ENCODE measurements at places on chromosomes 2 and 18.

DNA sequence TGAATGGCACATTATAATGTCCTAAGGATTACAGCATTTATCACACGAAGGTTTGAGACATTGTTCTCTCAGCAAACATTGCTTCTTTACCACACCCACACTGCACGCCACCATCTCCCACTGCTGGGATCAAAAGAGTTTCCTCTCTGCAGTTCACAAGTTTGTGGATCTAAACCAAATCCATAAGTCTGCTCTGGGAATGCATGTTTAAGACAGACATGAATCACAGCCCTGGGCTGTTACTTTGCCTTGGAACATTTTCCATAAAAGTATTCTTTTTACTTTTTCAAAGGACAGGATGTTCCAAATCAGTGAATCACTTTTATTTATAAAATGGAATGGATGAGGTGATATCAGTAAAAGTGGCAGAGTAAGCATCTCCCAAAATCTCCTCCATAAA, 36.1 kb downstream of the STPG4 start:
- DNase-seq: no peak

GRCh38 chr18:62637807-62638687, 77.3 kb upstream of the PHLPP1 start:
- DNase-seq: peak; percentile 51

DNA sequence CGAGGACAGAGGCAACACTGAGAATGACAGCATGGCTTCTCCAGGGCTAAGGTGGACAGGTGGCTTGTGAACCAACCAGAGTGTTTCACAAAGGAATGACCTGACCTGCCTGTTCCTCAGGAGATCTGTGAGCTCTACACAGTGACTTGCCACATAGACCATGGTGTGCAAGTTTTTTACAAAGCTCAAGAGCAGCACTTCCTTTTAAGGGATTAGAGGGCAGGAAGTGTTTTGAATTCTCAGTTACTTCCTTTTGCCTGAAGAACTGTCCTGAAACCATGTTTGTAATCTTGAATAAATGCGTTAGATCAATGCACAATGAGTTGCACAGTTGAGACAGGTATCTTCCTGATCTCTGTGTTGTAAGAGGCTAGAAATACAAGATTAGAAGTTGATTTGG, 421.9 kb downstream of the THSD7B start:
- DNase-seq: no peak

DNA sequence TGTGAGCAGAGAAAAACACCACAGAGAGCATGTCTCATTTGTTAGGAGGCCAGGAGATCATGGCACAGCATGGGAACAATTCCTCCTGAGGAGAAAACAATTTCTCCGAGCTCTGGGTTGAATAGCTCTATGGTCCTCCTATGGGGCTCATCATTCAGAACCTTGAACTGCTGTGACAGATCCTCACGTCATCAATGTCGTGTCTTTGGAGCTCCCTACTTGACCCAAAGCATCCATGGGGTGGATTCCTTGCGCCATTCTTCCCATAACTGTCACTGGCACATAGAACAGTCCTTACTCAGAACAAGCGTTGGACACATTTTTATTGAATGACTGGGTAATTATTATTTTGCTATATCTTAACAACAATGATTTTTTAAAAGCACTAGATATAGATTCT, 15.8 kb upstream of the TCF4 start:
- no peak for DNase-seq

GRCh38 chr2:1162768-1163584, 212.3 kb downstream of the SNTG2 start:
- DNase-seq: no peak

DNA sequence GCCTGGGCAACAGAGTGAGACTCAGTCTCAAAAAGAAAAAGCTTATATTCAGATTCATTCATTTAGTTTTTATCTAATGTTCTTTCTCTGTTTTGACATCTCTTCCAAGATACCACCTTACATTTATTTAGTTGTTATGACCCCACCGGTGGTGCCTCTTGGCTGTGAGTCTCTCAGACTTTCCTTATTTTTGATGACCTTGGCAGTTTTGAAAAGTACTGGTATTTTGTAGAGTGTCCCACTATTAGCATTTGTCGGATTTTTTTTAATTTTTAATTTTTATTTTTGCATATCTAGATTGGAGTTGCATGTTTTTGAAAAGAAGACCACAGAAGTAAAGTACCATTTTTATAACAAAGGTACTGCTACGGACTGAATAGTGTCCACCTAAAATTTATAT, 351.7 kb upstream of the KYNU start:
- DNase-seq: no peak

DNA sequence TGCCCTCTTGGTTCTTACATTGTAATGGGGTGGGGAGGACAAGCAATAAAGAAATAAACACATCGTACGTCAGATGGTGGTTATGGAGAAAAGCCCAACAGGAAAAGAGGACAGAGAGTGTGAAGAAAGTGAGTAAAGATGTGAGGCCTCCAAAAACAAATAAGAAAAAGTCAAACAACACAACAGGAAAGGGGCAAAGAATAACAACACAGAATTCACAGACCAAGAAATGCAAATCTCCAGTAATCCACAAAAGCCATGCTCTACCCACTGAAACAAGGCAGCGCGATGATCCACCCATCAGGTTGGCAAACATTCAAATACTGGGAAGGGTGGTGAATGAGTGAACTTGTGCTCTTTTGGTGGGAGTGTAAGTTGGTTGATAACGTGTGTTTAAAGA, 16.7 kb upstream of the DUSP2 start:
- no peak for DNase-seq

GRCh38 chr2:18518116-18519111, 42.0 kb downstream of the RDH14 start:
- no peak for DNase-seq

DNA sequence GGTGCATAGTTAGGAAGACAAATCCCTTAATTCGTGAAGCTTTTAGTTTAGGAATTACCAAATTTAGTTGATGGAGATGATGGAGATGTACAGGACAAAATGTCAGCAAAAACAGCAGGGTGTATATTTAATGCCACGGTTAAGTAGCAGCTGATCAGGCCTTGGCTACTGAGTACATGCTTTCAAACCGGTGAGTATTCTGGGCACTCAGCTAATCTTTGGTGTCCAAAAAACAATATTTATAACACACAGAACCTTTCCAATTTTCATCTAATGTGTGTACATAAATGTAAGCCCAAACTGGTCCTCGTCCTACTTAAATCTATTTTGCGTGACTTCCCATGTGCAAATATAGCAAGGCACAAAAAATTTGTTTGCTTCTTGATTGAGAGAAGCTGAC, 703.4 kb upstream of the LINC00305 start:
- no peak for DNase-seq
